ENCODE measurements at places on chromosomes 13 and 19.

DNA sequence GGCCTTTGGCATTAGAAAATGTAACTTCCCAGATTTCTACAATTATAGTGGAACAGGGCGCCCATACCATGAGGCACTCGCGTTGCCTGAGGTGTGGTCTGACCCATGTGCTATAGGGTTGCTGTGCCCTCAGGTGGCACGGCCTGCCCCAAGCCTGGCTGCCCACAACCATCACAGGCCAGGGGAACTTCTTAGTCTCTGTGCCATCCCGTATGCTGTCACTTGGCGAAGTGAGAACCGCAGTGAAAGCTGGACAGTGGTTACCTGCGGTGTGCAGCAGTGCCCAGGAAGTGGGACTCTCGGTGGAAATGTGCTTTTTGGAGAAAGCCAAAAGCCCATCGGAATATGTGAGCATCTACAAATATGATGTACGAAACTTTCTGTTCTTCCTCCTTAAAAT, 88.2 kb upstream of the GPR183 start:
- no peak for DNase-seq

GRCh38 chr13:26184791-26185250, 37.3 kb downstream of the RNF6 start:
- peak; percentile 11 for DNase-seq

DNA sequence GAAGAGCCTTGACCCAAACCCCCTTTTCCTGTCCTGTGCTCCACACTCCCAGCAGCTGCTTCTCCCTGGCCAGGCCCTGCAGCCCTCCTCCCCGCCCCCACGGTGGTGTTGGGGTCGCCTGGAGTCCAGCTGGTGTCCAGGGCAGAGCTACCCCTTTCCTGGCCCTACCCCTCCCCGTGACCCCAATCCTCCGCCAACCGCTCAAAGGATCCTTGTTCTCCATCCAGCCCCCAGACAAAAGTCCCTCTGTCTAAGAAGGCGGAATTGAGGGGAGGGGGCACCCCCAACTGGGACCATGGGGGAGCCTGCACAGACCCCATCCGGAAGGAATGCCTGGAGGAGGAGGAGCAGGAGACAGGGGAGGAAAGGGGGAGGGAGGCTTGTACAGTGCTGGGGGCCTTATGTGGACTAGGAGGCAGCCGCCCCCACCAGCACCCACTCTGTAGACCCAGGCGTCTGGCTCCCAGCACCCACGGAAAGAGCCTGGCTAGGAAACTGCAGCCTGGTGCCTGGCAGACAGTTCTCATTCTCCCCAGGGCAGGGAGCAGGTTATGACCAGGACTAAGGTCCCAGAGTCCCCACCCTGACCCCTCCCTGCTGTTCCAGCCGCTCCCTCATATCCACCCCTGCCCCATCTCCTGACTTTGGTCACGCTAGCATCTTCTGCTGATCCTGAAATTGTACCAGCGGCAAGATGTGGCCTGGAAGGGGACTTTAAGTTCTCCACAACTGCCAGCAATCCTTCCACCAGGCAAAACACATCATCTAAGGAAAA, at the start of gene FXYD3:
TSS of gene FXYD3 (plus strand) at position 647 of the 775 bp plus-strand sequence. CDS start 3,554 bp downstream, outside the sequence.
- DNase-seq, result no peak

DNA sequence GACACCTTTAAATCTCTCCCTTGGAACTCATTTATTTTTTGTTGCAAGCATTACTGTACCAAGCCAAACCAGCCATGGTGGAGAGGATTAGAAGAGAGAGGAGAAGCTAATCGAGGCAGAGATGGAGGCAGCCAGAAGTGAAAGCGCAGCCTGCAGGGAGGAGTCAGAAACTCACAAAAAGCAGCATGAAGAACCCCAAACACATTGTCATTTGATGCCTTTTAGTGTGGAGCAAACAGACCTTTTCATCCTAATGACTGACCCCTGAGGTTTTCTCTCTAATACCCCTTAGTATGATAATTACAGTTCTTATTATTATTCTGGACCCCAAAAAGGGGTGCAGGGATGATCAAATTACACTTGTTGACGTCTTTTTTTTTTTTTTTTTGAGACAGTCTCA, 62.5 kb downstream of the TNFRSF19 start:
- no peak for DNase-seq

DNA sequence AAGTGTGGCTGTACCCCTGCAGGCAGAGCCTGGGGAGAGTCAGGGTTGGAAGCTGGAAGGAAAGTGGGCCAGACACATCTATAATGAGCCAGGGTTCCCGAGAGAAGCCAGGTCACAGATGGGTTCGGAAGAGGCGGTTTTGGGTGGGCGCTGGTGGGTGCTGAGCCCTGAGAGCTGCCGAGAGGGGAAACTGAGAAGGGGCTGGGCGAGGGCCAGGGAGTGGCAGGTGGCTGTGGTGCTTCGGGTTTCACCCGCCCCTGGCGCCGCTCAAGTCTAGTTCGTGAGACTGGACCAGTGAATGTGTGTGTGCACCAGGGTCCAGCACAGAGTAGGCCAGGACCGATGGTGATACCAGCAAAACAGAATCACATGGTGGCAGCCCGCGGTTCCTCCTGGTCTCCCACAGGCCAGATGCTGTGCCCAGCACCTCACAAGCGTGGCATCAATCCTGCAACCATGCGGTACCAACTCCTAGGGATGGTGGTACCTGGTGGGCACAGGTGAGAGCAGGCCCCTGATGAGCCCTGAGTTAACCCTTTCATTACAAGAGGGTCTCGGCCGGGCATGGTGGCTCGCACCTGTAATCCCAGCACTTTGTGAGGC, 1.8 kb upstream of the LRRC4B start:
- DNase-seq, result no peak

- no peak for DNase-seq
Measured at GRCh38 chr13:42119875-42120274, 71.4 kb downstream of the DGKH start.

All from T47D (cell line).